NCI-H2081 treated with DMSO at 0.1 percent for 48 hours (cell line): ENCODE measurements at places on chromosomes 2 and 18.

- DNase-seq = no peak
These were observed 101.7 kb downstream of the KLHL29 start for GRCh38 chr2:23486684-23487075.

- DNase-seq = peak; percentile 30
These were observed 269.3 kb upstream of the SIX2 start for GRCh38 chr2:45278365-45279078.

GRCh38 chr2:186064507-186064906 lies 325.9 kb downstream of the FSIP2 start:
- no peak for DNase-seq

DNA sequence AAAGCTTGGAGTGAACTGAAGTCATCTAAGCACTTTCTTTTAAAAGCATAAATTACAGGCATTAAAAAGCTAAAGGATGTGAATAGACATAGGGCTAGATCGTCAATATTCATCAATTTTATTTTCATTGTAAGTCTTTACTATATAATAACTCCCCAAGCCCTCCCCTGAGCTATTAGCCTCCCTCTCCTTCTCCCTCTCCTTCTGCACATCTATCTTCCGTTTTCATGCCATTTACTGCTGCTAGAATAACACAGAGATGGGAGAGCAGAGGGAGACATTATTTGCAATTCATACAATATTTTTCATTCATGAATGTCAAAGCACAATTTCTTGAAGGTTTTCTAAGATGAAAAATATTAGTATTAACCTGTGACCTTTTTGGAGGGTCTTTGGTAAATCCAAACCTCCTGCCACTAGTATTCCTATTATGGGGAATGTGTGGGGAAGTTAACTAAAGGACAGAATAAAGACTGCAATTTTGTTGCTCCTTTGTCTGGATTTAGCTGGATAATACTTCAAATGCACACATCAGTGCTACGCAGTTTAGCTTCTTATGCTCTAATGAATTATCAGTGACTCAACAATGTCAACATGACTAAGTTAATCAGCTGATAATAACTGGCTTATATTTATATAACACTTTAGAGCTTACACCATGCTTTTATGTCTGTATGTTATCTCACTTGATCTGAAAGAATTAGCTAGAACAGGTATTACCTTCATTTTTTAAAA lies 28.2 kb upstream of the MFF start:
- DNase-seq = no peak

GRCh38 chr2:105449076-105449475 lies 50.2 kb upstream of the FHL2 start:
- no peak for DNase-seq
